H9 (cell line): ENCODE measurements at places on chromosomes 11 and 22.

DNA sequence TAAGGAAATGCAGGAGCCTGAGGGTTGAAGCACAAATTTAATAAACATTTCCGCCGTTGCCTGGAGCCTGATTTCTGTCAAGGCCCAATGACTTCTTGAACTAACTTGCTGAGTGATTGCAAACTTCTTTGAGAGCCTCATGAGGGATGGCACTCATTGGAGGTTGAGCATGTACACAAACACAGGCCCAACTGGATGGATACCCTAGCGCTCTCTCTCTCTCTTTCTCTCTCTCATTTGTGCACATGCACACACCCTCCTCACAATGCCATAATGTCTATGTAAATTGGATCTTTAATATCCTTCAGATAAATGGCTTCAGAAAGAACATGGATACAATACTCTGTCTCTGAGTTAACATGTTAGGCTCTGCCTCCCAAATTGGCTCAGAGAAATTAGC, 597.7 kb upstream of the CADM1 start:
- no peak for DNase-seq

DNA sequence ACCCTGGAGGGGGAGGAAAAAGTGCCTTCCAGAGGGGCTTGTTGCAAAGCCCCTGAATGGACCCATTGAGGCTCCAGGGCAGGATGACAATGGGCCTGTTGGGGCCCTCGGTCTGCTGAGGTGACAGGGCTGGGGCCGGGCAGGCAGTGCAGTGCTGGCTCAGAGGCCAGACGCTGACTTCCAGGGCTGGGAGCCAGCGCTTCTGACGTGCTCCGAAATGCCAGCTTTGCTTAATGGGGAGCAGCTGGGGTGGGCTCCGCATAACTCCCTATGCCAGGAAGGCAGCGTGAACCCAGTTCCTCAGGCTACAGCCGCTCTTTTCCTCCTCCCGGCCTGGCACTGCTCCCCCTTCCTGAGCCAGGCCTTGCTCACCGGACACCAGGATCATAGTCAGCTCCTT, 17.7 kb downstream of the NAV2 start:
- no peak for DNase-seq

GRCh38 chr22:24099071-24099470, 82.2 kb upstream of the SUSD2 start:
- DNase-seq: no peak

DNA sequence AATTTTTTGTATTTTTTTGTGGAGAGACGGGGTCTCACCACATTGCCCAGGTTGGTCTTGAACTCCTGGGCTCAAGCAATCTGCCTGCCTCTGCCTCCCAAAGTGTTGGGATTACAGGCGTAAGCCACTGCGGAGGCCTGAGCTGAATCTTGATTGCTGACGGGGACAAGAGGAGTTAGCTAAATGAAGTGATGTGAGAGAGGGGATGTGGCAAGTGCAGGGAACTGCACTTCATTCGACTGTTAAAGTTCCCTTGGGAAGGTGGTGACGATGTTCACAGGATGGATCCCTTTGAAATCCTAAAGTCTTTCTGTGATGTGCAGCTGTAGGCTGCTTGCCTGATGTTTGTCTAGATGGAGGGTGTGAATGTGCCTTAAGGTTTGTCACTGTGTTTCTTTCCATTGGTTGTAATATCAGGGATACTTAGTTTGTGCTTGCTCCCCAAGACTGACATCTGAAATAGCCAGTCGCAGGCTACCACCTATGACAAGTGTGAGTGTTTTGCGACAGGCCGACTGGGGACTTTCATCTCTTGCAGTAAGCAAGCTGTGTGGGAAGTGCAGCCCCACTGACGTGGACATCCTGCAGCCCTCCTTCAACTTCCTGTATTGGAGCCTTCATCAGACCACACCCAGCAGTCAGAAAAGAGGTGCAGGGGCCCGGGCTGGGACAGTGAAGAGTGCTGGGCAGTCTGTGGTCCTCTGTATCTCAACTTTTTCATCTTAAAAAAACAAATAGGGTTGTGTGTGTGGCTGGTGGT, 19.6 kb upstream of the CCDC134 start:
- no peak for DNase-seq

DNA sequence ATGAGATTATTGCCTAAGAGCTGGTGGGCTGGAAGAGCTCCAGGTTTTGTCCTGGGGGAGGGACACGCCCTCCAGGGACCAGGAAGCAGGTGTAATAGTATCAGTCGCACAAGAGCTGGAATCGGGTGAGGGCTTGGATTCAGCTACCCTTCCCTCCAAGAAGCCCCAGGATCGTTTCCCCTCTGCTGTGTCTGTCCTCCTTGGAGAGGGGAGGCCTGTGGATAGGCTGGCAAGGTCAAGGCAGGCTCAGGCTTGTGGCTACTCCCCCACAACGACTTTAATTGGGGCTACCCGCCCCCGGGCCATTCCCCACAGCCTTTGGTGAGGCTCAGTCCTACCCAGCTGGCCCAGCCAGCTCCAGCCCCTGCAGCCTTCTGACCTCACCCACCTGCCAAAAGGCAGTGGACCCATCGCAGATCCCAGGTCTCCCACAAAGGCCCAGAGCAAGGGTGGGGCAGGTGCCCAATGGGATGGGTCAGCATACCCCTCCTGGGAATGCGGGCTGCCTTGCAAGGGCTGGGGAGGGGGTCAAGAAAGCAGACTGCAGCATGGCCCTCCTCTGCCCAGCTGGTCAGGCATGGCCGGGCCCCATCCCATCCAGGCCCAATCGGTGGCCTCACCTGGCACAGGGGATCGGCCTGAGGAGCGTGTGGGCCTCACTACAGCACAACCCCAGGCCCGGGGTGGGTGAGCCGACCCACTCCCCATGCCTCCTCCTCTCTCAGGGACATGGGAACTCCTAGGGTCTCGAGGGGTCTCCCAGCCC, 1.0 kb downstream of the CTSD start:
- no peak for DNase-seq

GRCh38 chr11:7630002-7630401, 43.3 kb downstream of the CYB5R2 start:
- no peak for DNase-seq

DNA sequence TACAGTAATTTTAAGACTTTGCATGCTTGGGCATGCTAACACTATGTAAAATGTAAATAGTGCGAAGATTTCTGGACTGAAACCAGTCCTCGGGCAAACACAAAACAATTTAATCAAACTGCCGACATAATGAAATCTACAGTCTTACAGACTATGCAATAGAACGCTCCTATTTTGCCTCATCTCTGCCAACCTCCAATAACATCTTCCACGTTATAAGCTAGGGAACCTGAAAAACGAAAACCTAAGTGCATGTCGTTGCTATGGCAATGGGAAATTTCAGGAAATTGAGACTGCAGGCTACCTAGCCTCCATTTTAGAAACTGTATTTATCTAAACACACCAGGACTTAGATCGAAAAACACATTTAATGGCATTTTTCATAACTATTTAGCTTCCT, 1.1 kb downstream of the CSTF3 start:
- DNase-seq: no peak

- no peak for DNase-seq
These were observed 24.8 kb upstream of the THY1 start for GRCh38 chr11:119447664-119448242.

DNA sequence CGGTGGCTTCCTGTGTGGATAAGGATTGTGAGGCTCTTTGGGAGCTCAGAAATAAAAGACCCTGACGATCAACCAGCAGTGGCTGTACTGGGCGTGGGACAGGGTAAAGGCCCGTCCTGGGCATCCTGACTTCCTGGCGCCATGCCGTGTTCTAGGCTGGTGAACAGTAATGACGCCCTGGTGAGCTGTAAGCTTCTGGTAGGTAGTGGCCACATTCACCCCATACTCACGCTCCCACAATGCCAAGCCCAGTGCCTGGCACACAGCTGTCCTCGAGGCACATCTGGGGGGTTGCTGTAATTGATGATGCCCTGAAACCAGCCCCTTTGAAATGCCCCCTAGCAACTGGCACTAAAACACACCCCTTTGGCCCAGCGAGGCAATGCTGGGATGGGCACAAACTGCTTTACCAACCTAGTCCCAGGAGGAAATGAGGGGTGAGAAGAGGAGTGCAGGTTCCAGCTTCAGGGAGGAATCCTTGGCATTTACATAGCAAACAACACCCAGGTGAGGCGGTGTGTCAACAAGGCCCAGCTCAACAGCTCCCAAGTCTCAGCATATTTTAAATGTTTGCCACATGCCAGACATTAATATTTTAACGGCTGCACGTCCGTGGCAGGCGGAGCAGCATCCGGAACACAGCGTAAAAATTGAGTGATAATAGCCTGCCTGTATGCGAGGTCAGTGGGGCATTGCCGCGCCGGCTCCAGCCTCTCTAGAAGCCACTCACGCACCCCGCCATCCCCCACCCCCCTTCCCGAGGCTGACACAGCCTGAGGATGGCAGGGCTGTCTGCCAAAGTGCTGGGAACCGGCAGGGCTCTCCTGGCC, 79.3 kb downstream of the DSCAML1 start:
- DNase-seq: peak; percentile 61

DNA sequence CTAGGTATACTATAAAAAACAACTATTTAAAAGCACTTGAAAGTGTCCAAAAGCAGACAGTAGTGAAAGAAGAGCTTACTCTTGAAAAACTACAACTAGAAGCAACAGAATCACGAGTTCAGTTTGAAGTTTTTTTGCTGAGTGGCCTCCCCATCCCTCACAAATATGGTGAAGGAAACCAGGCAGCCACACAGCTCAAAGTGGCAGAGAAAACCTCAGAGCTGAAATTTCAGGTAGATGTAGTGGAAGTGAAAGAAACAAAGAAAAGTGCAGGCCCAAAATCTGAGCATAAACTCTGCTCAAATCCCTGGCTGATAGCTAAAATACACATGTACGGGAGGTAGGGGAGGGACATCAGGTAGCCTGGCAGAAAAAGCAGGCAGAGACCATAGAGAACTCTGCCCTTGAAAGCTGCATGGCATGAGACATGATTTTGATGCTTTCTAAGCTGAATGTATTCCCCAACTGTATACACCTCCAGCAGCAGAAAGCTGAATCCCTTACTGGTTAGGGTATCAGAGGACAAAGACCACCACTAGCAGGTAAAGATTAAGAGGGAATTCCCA, 12.1 kb downstream of the BTBD10 start:
- no peak for DNase-seq

DNA sequence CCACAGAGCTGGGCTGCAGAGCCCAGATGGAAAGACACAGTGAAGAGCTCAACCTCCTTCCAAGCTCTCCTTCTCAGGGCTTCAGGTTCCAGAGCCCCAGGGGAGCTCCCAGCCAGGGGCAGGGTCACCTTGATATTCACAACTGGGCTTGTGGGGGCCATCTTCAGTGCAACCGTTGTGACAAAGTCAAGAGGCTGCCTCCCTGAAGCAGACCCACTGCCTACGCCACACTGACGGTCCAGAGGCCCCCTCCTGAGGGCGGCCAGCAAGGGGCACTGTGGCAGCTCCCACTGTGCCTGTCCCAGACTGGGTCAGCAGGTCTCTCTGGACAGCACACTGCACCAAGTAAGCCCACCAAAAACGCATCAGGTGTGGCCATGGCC, 84.1 kb downstream of the DGCR2 start:
- DNase-seq: peak; percentile 19

GRCh38 chr22:30254314-30254713, 7.8 kb upstream of the LIF start:
- DNase-seq: no peak

GRCh38 chr11:62399172-62399877, 19.5 kb upstream of the SCGB1A1 start:
- no peak for DNase-seq

DNA sequence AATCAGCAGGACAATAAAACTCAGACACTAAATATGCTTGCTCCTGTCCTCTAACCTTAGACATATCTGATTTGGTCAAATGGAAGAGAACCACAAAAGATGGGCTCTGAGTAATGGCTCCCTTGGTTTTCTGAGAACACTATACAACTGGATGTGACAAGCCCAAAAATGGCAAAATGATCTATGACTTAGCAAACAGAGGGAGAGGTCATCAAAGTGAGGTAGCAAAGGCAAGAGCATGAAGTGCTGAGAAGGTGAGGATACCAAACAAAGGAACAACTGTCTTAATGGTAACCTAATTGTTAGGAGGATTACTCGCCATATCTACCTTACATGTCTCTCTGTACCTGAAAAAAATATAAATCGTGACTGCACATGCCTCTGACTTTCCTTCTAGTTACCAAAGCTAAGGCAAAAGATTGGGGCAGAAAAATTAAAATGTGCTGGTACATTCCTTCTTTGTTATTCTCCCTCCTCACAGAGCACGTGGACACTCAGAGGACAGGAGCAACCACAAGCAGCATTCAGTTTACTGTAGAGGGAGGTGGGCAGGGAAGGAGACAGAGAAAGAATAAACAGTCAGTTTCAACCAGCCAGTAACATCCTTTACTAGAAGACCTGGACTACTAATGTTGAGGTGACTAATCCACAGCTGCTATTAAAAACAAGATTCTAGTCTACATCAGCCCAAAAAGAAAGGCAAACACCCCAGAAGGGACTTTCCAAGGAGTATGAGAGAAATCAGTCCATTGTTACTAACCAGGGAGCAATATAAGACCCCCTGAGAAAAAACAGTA, 88.8 kb downstream of the AMBRA1 start:
- DNase-seq: no peak

DNA sequence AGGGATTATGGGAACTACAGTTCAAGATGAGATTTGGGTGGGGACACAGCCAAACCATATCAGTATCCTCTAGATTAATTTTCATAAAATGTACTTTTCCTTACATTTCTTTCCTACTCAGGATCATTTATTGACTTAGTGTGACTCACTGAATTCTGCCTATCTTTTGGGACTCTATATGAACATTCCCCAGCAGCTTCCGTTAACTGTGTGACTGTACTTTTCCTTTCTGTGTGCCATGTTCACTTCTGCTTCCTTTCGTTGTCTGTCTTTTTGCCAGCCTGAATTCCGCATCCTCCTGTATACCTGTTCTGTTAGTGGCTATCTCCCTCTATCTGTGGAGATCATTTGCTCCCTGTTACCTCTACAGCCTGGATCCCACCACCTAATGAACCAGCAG, 48.8 kb downstream of the SPECC1L start:
- DNase-seq: no peak

- DNase-seq: no peak
These were observed 83.6 kb downstream of the PIWIL4 start for GRCh38 chr11:94650756-94651155.

- no peak for DNase-seq
These were observed 48.1 kb upstream of the SHISAL1 start for GRCh38 chr22:44360668-44361381.

GRCh38 chr11:87301785-87302540, 264.2 kb downstream of the TMEM135 start:
- no peak for DNase-seq

GRCh38 chr11:9825895-9826294, 162.0 kb downstream of the SWAP70 start:
- no peak for DNase-seq

DNA sequence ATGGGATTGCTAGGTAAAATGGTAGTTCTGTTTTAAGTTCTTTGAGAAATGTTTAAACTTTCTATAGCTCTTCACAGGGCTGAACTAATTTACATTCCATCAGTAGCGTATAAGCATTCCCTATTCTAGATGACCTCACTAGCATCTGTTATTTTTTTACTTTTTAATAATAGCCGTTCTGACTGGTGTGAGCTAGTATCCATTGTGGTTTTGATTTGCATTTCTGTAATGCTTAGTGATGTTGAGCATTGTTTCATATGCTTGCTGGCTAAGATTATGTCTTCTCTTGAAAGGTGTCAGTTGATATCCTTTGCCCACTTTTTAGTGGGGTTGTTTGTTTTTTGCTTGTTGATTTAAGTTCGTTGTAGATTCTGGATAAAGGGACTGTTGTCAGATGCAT, 35.9 kb downstream of the MMP27 start:
- no peak for DNase-seq

GRCh38 chr11:788953-789940, 643 bp downstream of the CEND1 start:
- no peak for DNase-seq
